ENCODE measurements at places on chromosomes 16 and 17. TPM values are rescaled to one million over a fixed set of nuclear protein-coding genes. Genes with fewer than 3 reads are reported as not detected.

SLC5A10 gene
- total RNA-seq = not detected

- DNase-seq = peak; percentile 50
- peak within 1 kb of the TSS; percentile 74 for H3K4me3 ChIP-seq
- peaks cover 20% of the 10 kb centered on the region for H3K4me1 ChIP-seq
- H3K27ac ChIP-seq = peak within 1 kb of the TSS; percentile 30
- H3K36me3 ChIP-seq = peaks cover 25% of the 10 kb centered on the region
Observed at GRCh38 chr16:17470908-17471718, at the start of gene XYLT1. Gene XYLT1, minus strand, starts transcription at chr16:17470960. Its CDS starts 164 bp downstream, at chr16:17470796.

PLA2G10 gene
- 3.3 TPM for total RNA-seq

VASN gene
- 18.1 TPM for total RNA-seq

MT1M gene
- not detected for total RNA-seq

SCGB1C2 gene
- total RNA-seq = not detected

All from Calu3 (cell line).